ENCODE measurements at places on chromosomes 4 and X. TPM values are rescaled to one million over a fixed set of nuclear protein-coding genes. Genes with fewer than 3 reads are reported as not detected.
A peak's percentile ranks its signal among the peaks of the same experiment; 100 is the strongest.

Gene CA5B
- polyA plus RNA-seq, result 1.7 TPM

Gene DDX53
- not detected for polyA plus RNA-seq

Gene HSD17B13
- not detected for polyA plus RNA-seq

Gene ZMYM3
- 7.4 TPM for polyA plus RNA-seq

Gene FOXR2
- polyA plus RNA-seq, result not detected

Gene IL2RG
- 9.9 TPM for polyA plus RNA-seq

Gene ADH1B
- 198 TPM for polyA plus RNA-seq

Gene DCAF12L1
- polyA plus RNA-seq, result 0.46 TPM

DNA sequence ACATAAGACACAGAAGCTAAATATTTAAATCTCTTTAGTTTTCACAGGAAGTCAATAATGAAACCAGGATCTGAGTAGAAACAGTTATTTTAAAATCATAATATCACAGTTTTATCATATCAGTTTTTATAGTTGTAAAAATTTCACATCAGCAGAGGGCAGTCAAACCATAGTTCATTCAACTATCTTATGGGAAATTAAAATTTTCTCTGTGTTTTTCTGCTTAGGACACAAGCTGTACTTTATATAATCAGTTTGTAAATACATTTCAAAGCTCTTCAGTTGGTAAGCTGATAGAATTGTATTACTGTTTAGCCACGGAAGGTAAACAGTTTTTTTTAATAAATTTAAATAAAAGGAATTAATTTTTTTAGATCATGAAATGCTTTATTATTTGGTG, 204.8 kb upstream of the NUDT6 start:
- no peaks in the 10 kb centered on the region for H3K27me3 ChIP-seq
- H3K4me1 ChIP-seq, result no peaks in the 10 kb centered on the region
- H3K27ac ChIP-seq, result no peak overlapping the region
- no peak for DNase-seq
- no peak overlapping the region for H3K4me3 ChIP-seq
- no peaks in the 10 kb centered on the region for H3K36me3 ChIP-seq

DNA sequence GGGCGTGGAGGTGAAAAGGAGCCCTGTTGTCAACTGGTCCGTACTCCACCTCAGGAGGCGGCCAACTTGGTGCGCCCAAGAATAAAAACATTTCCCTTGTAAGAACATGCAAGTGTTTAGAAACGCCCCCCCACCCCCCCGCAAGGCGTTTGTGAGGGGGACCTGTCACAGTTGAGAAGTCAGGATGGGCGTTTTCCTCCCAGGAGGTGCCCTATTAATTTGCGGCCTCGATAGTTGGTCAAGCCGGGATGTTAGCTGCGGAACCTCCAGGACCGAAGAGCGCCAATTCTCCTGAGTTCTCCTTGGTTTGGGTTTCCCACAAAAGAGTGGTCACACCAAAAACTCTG, 651 bp upstream of the SAP30 start:
- H3K27me3 ChIP-seq, result no peaks in the 10 kb centered on the region
- no peaks in the 10 kb centered on the region for H3K36me3 ChIP-seq
- peaks cover 10% of the 10 kb centered on the region for H3K4me1 ChIP-seq
- DNase-seq, result no peak
- H3K27ac ChIP-seq, result peak overlapping the region; percentile 95

- no peak for DNase-seq
- peaks cover 4% of the 10 kb centered on the region for H3K27me3 ChIP-seq
- no peaks in the 10 kb centered on the region for H3K4me1 ChIP-seq
- H3K27ac ChIP-seq, result no peak overlapping the region
- no peak overlapping the region for H3K4me3 ChIP-seq
Observed at GRCh38 chr4:108193886-108194672, 25.3 kb upstream of the LEF1 start.

GRCh38 chrX:1486749-1487361, 34.1 kb upstream of the ASMTL start:
- no peaks in the 10 kb centered on the region for H3K27me3 ChIP-seq
- DNase-seq, result peak; percentile 49
- H3K4me3 ChIP-seq, result no peak overlapping the region
- no peaks in the 10 kb centered on the region for H3K4me1 ChIP-seq

GRCh38 chr4:145280541-145280940, 100.2 kb upstream of the OTUD4 start:
- no peak overlapping the region for H3K4me3 ChIP-seq
- H3K4me1 ChIP-seq, result peaks cover 13% of the 10 kb centered on the region
- H3K36me3 ChIP-seq, result no peaks in the 10 kb centered on the region
- H3K27me3 ChIP-seq, result no peaks in the 10 kb centered on the region
- DNase-seq, result no peak

GRCh38 chr4:6876440-6876839, 33.2 kb upstream of the TBC1D14 start:
- H3K27me3 ChIP-seq, result no peaks in the 10 kb centered on the region
- H3K27ac ChIP-seq, result no peak overlapping the region
- H3K4me3 ChIP-seq, result no peak overlapping the region
- peaks cover 97% of the 10 kb centered on the region for H3K36me3 ChIP-seq
- H3K4me1 ChIP-seq, result peaks cover 16% of the 10 kb centered on the region

DNA sequence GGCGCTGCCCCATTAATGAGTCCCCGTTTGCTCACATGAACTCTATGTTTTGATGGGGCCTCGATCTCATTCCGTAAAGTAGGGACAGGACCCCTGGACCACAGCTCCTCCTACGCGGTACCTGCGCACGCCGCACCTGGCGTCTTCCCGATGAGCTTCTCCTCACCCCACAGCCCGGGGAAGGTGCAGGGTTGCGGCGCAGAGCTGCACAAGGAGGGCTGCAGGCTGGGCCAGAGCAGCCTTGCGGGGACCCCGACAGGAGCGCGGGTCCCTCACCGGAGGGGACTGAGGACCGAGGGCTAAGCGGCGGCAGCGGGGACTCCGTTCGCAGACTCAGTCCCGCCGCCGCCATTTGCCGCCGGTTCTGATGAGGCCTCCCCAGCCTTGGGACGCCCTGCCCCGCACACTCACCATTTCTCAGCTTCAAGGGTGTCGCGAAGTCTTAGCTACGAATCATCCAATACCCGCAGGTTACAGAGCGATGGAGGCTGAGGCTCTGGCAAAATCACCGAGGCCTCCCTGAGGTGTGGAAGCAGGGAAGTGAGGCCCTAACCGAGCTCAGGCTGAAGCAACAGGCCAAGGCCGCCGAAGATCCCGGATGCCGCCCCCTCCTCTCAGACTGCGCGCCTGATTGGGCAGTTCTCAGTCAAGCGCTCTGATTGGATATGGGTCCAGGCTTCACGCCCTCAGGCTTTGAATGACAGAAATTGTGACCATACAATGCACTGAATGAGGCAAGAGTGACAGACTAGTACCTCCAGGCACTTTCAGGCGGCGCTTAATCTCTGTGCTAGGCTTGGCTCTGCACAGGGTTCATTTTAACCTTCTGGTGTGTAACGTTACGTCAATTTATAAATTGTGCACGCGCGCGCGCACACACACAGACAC, 25.1 kb downstream of the ZNF721 start:
- peak overlapping the region; percentile 87 for H3K4me3 ChIP-seq
- no peaks in the 10 kb centered on the region for H3K27me3 ChIP-seq
- H3K36me3 ChIP-seq, result peaks cover 36% of the 10 kb centered on the region
- peak overlapping the region; percentile 87 for H3K27ac ChIP-seq
- H3K4me1 ChIP-seq, result peaks cover 18% of the 10 kb centered on the region
- DNase-seq, result peak; percentile 95

DNA sequence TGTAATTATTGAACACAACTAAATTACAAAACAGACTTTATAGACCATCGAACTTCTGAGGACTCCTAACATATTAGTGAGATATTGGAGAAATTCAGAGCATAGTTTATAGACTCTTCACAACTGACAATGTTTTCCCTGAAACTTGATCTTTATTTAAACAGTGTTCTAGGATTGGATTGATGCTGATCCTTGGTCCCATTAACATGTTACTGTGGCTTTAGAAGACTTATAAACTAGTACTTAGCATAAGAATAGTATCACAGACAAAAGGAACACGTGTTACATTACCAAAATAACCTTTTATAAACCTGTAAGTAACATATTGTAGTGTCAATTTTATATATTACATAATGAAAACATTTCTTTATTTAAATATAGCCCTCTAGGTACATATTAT, 689.6 kb downstream of the CCSER1 start:
- no peaks in the 10 kb centered on the region for H3K4me1 ChIP-seq
- H3K27ac ChIP-seq, result no peak overlapping the region
- H3K36me3 ChIP-seq, result no peaks in the 10 kb centered on the region
- H3K4me3 ChIP-seq, result no peak overlapping the region
- no peak for DNase-seq

GRCh38 chr4:163107754-163108153, 58.9 kb downstream of the NAF1 start:
- H3K27me3 ChIP-seq, result no peaks in the 10 kb centered on the region
- H3K36me3 ChIP-seq, result no peaks in the 10 kb centered on the region
- DNase-seq, result no peak
- no peak overlapping the region for H3K4me3 ChIP-seq

DNA sequence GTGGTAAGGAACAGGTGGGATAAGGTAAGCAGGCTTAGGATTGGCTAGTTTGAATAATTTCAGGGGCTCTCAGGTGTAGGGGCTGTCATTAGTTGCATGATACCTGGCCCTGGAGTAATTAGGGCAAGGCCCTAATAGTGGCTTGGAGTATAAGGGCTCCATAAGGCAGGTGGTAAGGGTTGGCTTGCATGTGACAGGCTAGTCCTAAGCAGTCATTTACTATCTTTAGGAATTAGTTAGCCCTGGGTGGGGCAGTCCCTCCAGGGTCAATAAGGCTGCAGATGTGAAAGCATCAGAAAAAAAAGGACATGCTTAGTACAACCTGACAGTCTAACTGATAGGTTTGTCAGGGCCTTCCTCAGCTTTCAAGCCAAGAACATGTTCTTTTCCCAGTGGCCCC, 7.8 kb upstream of the TMPRSS11D start:
- H3K27me3 ChIP-seq, result no peaks in the 10 kb centered on the region
- H3K4me1 ChIP-seq, result no peaks in the 10 kb centered on the region
- no peak overlapping the region for H3K4me3 ChIP-seq
- no peaks in the 10 kb centered on the region for H3K36me3 ChIP-seq

DNA sequence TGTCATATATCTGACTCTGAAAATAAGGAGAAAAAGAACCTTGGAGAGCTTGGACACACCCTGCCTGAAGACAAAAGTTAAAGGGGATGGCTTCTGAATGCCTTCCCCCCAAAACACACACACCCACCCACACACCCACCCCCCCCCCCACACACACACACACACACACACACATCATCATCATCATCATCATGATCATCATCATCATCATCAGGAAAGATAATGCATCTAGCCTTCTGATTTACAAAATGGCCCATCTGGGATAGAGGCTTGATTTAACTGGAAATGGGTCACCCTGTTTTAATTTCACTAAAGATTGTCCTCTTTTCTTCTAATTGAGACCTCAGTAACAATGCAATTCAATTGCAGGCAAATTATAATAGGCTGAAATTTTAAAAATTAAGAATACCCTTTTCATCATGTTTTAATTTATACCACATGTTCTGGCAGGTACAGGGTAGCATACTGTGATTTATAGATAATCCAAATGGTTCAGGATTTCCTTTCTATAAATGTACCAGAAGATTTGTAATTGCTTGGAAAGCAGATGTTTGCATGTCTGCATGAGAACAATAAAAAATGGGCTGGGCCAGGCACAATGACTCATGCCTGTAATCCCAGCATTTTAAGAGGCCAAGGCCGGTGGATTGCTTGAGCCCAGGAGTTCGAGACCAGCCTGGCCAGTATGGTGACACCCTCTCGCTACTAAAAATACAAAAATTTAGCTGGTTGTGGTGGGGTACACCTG, 56.5 kb downstream of the TRIM2 start:
- peak overlapping the region; percentile 50 for H3K27ac ChIP-seq
- no peaks in the 10 kb centered on the region for H3K36me3 ChIP-seq
- no peaks in the 10 kb centered on the region for H3K27me3 ChIP-seq
- no peak overlapping the region for H3K4me3 ChIP-seq
- peaks cover 36% of the 10 kb centered on the region for H3K4me1 ChIP-seq
- no peak for DNase-seq

Data from stomach (tissue), 19 donors.